Heart left ventricle (tissue), 16 donors: ENCODE measurements at places on chromosomes 5 and 9. TPM values are rescaled to one million over a fixed set of nuclear protein-coding genes. Genes with fewer than 3 reads are reported as not detected.

The FOXD1 gene
- total RNA-seq = not detected

The KCNMB1 gene
- total RNA-seq = 1.2 TPM

The GRAMD2B gene
- total RNA-seq = 45.5 TPM

The LCN12 gene
- total RNA-seq = 4.2 TPM

DNA sequence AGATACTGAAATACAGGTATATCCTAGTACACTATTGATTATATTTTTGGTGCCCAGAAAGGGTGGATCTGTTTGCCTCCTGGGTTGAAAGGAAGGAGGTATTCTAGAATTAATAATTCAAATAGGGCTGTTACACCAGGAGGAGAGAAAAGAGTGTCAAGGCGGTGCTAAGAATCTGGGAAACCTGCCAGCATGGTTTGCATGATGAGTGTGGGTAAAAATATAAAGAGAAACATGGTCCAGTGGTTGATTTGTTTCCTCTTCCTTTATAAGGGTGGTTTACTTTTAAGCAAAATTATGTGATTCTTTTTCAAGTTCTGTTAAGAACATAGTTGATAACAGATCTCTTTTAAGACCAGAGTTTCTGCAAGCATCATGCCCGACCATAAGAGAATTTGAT is 69.4 kb upstream of the NFIB start:
- H3K27ac ChIP-seq = no peak overlapping the region
- no peaks in the 10 kb centered on the region for H3K36me3 ChIP-seq
- H3K27me3 ChIP-seq = no peaks in the 10 kb centered on the region
- DNase-seq = no peak
- H3K4me3 ChIP-seq = no peak overlapping the region

DNA sequence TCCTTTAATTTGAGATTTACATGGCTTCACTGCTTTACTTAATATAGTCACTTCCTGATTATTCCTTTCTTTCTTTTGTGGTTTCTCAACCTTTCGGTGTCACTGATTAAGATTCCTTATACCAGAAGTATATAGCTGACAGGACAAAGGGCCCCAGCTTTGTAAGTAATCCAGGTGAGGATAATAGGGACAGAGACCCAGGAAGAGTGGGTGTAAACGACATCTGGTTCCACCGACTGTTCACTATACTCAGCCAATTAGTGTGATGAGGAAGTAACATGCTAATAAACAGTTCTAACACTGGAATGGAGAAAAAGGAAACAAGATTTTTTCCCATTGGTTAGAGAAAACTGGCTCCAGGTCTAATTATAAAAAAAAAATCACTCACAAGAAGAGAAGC is 286.3 kb upstream of the EFNA5 start:
- no peaks in the 10 kb centered on the region for H3K4me1 ChIP-seq
- no peak for DNase-seq
- no peaks in the 10 kb centered on the region for H3K36me3 ChIP-seq
- no peak overlapping the region for H3K4me3 ChIP-seq
- H3K27ac ChIP-seq = no peak overlapping the region

DNA sequence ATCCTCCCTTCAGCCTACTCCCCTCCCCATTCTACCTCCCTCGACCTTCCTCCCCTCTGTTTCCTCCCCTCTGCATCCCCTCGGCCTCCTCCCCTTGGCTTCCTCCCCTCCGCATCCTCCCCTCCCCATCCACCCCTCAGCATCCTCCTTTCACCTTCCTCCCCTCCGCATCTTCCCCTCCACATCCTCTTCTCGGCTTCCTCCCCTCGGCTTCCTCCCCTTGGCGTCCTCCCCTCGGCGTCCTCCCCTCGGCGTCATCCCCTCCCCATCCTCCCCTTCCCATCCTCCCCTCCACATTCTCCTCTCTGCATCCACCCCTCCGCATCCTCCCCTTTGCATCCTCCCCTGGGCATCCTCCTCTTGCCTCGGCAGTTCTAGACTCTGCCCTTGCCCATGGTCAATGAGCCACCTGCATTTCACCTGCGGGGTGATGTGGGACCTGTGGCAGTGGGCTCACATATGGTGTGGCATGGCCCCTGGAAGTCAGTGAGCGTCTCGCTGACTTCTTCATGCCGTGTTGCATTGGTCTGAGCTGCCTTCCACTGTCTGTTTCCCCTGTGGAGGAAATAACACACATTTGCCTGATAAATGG is 113.0 kb downstream of the WNK2 start:
- peaks cover 6% of the 10 kb centered on the region for H3K36me3 ChIP-seq
- no peak for DNase-seq
- H3K4me1 ChIP-seq = no peaks in the 10 kb centered on the region
- no peak overlapping the region for H3K4me3 ChIP-seq
- no peak overlapping the region for H3K27ac ChIP-seq
- no peaks in the 10 kb centered on the region for H3K27me3 ChIP-seq

- H3K4me3 ChIP-seq = no peak overlapping the region
- H3K27ac ChIP-seq = peak overlapping the region; percentile 20
- no peaks in the 10 kb centered on the region for H3K27me3 ChIP-seq
- DNase-seq = no peak
- H3K4me1 ChIP-seq = peaks cover 34% of the 10 kb centered on the region
- H3K36me3 ChIP-seq = peaks cover 12% of the 10 kb centered on the region
Measured at GRCh38 chr9:124286292-124286931, 28.7 kb downstream of the NEK6 start.

- DNase-seq = peak; percentile 80
- peaks cover 12% of the 10 kb centered on the region for H3K36me3 ChIP-seq
- peak overlapping the region; percentile 87 for H3K27ac ChIP-seq
- H3K4me3 ChIP-seq = no peak overlapping the region
Measured at GRCh38 chr5:172891716-172892421, 57.8 kb downstream of the ERGIC1 start.

DNA sequence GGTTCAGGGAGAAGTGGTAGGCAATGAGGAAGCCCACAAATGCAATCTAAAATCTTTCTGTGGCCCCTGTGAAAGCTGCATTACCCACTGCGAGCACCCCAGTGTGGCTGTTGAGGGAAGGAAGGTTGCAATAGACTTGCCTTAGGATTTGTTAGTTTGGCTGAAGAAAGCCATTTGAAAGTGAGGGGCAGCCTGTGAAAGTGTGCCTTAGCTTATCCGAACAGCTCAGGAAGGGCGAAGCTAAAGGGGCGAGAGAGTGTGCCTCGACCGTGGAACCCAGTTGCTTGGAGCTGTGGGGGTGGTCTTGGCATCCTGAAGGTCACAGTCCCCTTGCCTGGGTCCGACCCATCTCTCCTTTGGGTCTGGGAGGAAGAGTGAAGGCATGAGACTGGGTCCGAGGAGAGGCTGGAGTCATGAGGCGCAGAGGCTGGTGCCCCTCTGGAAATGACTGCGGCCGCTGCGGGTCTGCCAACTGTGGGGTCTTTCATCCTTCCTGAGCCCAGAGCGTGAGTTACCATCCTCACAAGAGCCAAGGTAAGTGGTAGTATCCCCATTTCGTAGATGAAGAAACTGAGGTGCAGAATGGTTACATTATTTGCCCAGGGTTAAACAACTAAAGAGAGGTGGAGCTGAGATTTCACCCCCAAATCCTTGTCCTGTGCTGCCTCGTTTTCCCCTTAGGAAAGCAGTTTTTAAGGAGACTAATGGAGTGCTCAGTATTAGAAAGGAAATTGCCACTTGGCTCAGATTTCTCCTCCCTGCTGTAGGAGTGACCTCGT is 24.4 kb downstream of the SLC25A25 start:
- no peaks in the 10 kb centered on the region for H3K27me3 ChIP-seq
- H3K27ac ChIP-seq = no peak overlapping the region
- no peak for DNase-seq

DNA sequence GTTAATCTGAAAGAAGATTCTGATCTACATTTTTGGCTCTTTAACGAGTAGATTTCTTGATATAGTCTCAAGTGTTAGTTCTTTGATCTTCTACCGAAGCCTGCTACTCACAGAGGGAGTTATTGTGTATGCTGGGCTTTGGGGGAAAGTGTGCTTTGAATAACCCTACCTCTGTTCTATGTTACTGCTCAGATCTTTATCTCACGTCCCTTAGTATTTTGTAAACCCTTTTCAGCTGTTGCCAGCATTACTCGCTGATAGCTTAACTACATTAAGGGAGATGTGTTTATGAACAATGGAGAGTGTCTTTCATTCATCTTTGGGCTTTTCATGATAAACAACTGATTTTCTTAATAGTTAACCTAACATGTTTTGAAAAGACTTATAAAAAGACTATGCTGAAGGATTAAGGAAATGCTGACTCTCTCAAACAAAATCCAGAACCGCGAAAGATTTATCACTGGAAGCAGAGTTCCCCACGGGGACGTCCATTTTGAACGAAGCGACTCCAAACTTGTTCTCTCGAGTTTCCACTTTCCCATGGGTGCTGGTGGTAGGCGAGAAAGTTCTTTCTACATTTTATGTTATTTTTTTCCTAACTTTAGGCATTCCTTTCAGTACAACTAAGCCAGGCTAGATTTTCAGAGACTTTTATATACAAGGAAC is 27.9 kb upstream of the ALDH1A1 start:
- H3K36me3 ChIP-seq = no peaks in the 10 kb centered on the region
- no peak for DNase-seq
- no peaks in the 10 kb centered on the region for H3K4me1 ChIP-seq
- H3K27me3 ChIP-seq = no peaks in the 10 kb centered on the region
- no peak overlapping the region for H3K27ac ChIP-seq
- H3K4me3 ChIP-seq = no peak overlapping the region

- no peaks in the 10 kb centered on the region for H3K36me3 ChIP-seq
- H3K4me1 ChIP-seq = no peaks in the 10 kb centered on the region
- H3K27ac ChIP-seq = no peak overlapping the region
- H3K27me3 ChIP-seq = peaks cover 17% of the 10 kb centered on the region
- no peak for DNase-seq
Measured at GRCh38 chr9:138021251-138022056, 143.9 kb downstream of the CACNA1B start.

DNA sequence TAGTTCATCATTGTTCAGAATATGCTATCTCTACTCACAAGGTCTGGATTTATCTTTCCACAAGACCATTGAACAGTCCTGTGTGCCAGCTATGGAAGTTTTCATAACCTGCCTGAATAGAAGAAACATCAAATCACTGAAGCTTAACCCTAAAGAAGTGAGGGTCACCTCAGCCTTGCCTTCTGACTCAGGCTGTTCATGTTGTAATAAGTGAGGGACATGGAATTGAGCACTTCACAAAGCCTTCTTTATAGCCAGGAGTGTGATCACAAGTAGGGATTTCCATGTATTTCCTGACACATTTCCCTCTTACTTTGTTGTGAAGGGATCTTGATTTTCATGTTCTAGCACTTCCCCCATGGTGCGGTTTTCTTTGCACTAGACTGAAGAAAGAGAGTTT is 577.5 kb upstream of the WWC1 start:
- no peak overlapping the region for H3K27ac ChIP-seq
- no peaks in the 10 kb centered on the region for H3K4me1 ChIP-seq
- no peak overlapping the region for H3K4me3 ChIP-seq
- no peaks in the 10 kb centered on the region for H3K36me3 ChIP-seq
- H3K27me3 ChIP-seq = no peaks in the 10 kb centered on the region

GRCh38 chr9:110886832-110887231 is 151.4 kb downstream of the LPAR1 start:
- no peaks in the 10 kb centered on the region for H3K4me1 ChIP-seq
- DNase-seq = no peak
- no peak overlapping the region for H3K27ac ChIP-seq
- no peaks in the 10 kb centered on the region for H3K36me3 ChIP-seq

- H3K4me3 ChIP-seq = no peak overlapping the region
- H3K36me3 ChIP-seq = no peaks in the 10 kb centered on the region
- H3K27me3 ChIP-seq = no peaks in the 10 kb centered on the region
Measured at GRCh38 chr5:21680641-21681040, 1172.5 kb downstream of the CDH12 start.

DNA sequence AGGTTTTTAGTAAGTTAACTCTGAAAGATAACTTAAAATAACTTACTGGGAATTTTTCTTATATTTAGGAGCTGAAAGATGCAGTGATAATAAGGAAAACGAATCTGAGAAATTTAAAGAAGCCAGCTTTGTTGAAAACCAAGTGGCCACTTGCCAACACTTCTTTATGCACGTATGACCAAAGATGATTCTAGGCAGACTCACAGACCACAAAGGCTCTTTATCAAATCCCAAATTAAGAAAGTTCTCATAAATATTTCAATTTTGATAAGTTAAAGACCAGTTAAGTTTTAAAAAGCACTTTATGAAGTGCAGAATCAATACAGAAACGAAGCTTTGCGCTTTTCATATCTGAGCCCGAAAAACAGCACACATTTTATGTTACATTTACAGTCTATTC is 1.5 kb downstream of the AFF4 start:
- H3K36me3 ChIP-seq = no peaks in the 10 kb centered on the region
- no peak for DNase-seq
- H3K4me3 ChIP-seq = peak overlapping the region; percentile 73

GRCh38 chr5:172713113-172713808 is 57.7 kb downstream of the DUSP1 start:
- DNase-seq = peak; percentile 70
- peak overlapping the region; percentile 85 for H3K27ac ChIP-seq
- no peaks in the 10 kb centered on the region for H3K27me3 ChIP-seq
- H3K36me3 ChIP-seq = no peaks in the 10 kb centered on the region
- peaks cover 44% of the 10 kb centered on the region for H3K4me1 ChIP-seq

- DNase-seq = no peak
- H3K36me3 ChIP-seq = peaks cover 16% of the 10 kb centered on the region
- H3K27ac ChIP-seq = no peak overlapping the region
- H3K27me3 ChIP-seq = no peaks in the 10 kb centered on the region
- peaks cover 18% of the 10 kb centered on the region for H3K4me1 ChIP-seq
Measured at GRCh38 chr5:88729084-88729828, 153.7 kb downstream of the MEF2C start.
